Keratinocyte (primary cell): ENCODE measurements at places on chromosomes 6 and 20.

DNA sequence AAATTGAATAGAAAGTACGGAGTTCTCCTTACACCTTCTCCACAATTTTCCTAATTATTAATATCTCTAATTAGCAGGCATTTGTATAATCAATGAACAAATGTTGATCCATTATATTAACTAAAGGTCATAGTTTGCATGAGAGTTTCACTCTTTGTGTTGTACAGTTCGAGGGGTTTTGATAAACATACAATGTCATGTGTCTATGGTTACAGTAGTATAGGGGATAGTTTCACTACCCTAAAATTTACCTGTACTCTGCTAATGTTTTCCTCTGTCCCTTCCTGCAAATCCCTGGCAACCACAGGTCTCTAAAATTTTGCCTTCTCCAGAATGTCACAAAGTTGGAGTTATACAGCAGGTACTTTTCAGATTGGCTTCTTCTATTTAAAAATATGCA lies 1199.8 kb upstream of the GJE1 start:
- no peaks in the 10 kb centered on the region for H3K27me3 ChIP-seq
- no peak overlapping the region for H3K27ac ChIP-seq
- H3K36me3 ChIP-seq = no peaks in the 10 kb centered on the region
- no peak overlapping the region for H3K4me3 ChIP-seq

DNA sequence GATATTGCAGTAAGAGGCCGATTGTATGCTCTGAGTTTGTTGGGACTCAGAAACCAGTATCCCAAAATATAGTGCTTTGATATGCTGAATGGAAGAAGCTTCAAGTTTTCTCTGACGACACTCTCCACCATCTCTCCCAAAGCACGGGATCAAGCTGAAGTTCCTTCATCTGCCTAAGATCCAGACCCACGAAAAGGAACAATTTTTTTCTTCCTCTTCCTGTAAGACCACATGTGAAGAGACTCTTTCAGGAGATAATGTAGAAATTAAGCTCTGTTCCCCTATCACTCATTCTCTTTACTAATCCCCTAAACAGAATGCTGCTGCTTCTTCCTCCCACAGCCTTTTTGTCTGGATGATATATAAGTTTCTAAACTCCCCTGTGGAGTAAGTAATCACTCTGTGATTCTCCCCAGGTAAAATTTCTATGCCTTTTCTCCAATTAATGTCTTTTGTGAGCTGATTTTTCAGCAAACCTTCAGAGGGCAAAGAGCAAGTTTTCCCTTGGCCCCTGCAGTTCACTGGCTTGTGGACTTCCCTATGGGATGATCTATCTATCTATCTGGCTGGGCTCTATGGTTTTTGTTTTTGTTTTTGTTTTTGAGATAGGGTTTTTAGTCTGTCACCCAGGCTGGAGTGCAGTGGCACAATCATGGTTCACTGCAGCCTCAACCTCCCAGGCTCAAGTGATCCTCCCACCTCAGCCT lies 13.5 kb upstream of the PNRC1 start:
- no peaks in the 10 kb centered on the region for H3K4me1 ChIP-seq
- H3K27me3 ChIP-seq = peaks cover 6% of the 10 kb centered on the region

DNA sequence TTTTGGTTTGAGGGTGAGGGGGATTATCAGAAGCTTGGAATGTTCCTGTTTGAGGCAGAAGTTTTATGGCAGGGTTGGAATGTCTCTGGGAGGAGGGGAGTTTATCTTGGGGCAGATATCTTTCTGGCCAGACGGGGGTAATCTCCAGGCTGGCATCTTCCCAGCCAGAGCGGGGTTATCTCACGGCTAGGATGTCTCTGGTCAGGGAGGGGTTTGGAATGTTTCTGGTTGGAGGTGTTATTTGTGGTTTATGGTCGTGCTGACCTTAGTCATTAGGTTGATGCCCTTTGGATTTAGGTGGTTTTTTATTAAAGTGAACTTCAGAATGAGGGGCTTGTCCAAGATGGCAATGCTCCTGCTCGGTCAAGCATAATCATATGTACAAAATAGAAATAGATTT lies 14.8 kb downstream of the PGK2 start:
- no peaks in the 10 kb centered on the region for H3K27me3 ChIP-seq
- no peaks in the 10 kb centered on the region for H3K4me1 ChIP-seq
- no peak overlapping the region for H3K27ac ChIP-seq
- no peaks in the 10 kb centered on the region for H3K36me3 ChIP-seq
- DNase-seq = no peak
- no peak overlapping the region for H3K4me3 ChIP-seq

- H3K27ac ChIP-seq = no peak overlapping the region
- H3K36me3 ChIP-seq = no peaks in the 10 kb centered on the region
- peaks cover 6% of the 10 kb centered on the region for H3K27me3 ChIP-seq
- H3K4me1 ChIP-seq = no peaks in the 10 kb centered on the region
- H3K4me3 ChIP-seq = no peak overlapping the region
Measured at GRCh38 chr6:41257369-41258195, 28.9 kb downstream of the TREM1 start.

GRCh38 chr6:37713529-37714119 lies 15.9 kb upstream of the MDGA1 start:
- H3K27me3 ChIP-seq = no peaks in the 10 kb centered on the region
- no peak overlapping the region for H3K27ac ChIP-seq
- H3K4me1 ChIP-seq = peaks cover 4% of the 10 kb centered on the region
- no peaks in the 10 kb centered on the region for H3K36me3 ChIP-seq
- H3K4me3 ChIP-seq = no peak overlapping the region

DNA sequence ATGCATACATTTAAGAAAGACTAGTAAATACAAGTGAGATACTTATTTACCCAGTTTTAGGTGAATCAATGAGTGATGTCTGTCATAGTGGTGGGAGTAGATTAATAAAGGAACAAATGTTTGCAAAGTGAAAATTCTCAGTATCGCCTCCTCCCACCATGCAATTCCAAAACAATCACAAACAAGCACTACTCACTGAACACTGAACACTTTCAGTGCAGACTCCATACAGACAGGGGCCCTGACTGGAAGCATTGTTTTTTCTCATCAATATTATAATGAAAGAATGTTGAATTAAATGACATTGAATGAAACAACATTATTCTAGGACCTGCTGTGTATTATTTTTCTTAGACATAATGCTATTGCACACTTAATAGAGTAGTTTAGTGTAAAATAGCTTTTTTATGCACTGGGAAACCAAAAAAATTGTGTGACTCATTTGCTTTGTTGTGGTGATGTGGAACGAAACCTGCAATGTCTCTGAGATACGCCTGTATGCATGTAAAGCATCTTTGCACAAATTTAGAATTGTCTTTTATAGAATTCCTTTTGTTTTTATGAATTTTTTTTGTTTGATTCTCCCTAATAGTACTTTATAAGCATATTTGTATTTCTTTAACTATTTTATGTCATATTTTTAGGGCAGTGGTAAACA lies 317.5 kb downstream of the UTRN start:
- H3K4me3 ChIP-seq = no peak overlapping the region
- H3K27ac ChIP-seq = no peak overlapping the region
- H3K27me3 ChIP-seq = no peaks in the 10 kb centered on the region
- no peaks in the 10 kb centered on the region for H3K4me1 ChIP-seq
- H3K36me3 ChIP-seq = no peaks in the 10 kb centered on the region
